Activated B cell treated with CpG ODN at 0.5 μM for 24 hours (primary cell): ENCODE measurements at places on chromosomes 5 and 9. TPM values are rescaled to one million over a fixed set of nuclear protein-coding genes. Genes with fewer than 3 reads are reported as not detected.

- no peaks in the 10 kb centered on the region for H3K27me3 ChIP-seq
- H3K36me3 ChIP-seq = no peaks in the 10 kb centered on the region
- no peak overlapping the region for H3K4me3 ChIP-seq
- no peak for DNase-seq
These were observed 48.6 kb downstream of the CYSTM1 start for GRCh38 chr5:140223567-140223966.

GRCh38 chr9:130172858-130173665 is 858 bp downstream of the NCS1 start:
- H3K36me3 ChIP-seq = no peaks in the 10 kb centered on the region
- H3K27me3 ChIP-seq = peaks cover 36% of the 10 kb centered on the region
- peak overlapping the region; percentile 66 for H3K4me3 ChIP-seq
- DNase-seq = no peak
- H3K4me1 ChIP-seq = peaks cover 4% of the 10 kb centered on the region

- no peak overlapping the region for H3K27ac ChIP-seq
- H3K36me3 ChIP-seq = no peaks in the 10 kb centered on the region
- DNase-seq = no peak
- H3K4me1 ChIP-seq = no peaks in the 10 kb centered on the region
- no peaks in the 10 kb centered on the region for H3K27me3 ChIP-seq
These were observed 39.4 kb upstream of the ERCC6L2 start for GRCh38 chr9:95836072-95836471.

DNA sequence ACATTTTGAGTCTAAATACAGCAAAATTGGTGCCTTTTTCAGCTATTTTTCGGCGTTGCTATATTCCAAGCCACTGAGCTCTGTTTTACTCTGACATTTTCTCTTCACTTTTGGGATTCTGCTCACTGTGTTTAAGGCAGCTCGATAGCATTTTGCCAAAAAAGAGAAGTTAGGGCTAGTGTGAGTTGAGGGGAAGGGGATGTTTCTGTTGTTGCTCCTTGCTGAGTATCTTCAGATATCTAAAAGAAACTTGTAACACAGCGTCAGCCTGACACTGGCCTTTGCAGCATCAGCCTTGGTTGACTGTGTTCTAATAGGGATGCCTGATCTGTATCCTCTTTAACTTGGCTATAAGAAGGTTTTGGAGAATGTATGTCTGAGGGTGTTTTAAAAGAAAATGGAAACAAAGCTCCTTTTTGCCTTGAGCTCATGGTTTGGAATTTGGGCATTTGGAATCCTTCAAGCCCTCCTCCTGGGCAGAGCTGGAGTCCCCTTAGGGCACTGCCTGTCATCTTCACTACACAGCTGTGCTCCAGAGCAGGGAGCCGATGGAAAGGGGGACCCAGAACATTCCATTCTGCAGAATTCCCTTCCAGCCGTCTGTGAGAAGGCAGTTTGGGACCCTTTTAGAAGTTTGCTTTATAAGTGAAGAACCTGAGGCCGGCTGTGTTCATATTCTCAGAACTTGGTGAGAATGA is 63.0 kb downstream of the EXOSC2 start:
- H3K4me1 ChIP-seq = peaks cover 28% of the 10 kb centered on the region
- H3K27me3 ChIP-seq = no peaks in the 10 kb centered on the region
- peaks cover 5% of the 10 kb centered on the region for H3K36me3 ChIP-seq
- H3K4me3 ChIP-seq = no peak overlapping the region
- H3K27ac ChIP-seq = no peak overlapping the region

- no peak overlapping the region for H3K27ac ChIP-seq
- H3K36me3 ChIP-seq = no peaks in the 10 kb centered on the region
- no peaks in the 10 kb centered on the region for H3K4me1 ChIP-seq
- no peak for DNase-seq
These were observed 49.4 kb downstream of the PLK2 start for GRCh38 chr5:58410441-58410840.

DNA sequence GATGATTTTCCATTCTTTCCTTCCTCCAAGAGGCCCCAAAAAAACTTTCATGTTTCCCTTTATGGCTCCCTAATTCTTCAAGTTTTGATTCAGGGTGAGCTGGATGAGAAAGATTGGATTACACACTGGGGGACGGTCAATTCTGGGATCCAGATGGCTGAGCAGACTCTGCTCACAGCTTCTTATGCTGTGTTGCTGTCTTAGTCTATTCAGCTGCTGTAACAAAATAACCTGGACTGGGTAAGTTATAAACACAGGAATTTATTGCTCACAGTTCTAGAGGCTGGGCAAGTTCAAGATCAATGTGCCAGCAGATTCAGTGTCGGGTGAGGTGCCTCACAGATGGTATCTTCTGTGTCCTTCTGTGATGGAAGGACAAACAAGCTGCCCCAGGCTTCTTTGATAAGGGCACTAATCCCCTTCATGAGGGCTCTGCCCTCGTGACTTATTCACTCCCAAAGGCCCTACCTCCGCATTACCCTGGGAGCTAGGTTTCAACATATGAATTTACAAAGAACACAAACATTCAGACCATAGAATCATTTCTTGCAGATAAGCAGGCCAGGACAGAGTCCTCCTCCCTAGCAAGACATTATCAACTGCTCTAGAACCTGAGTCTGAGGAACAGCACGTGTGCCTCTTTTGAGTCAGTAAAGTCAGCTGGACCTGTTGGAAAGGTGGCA is 23.1 kb upstream of the SMAD5 start:
- peaks cover 4% of the 10 kb centered on the region for H3K27me3 ChIP-seq
- H3K36me3 ChIP-seq = no peaks in the 10 kb centered on the region
- DNase-seq = no peak
- H3K4me3 ChIP-seq = no peak overlapping the region

DNA sequence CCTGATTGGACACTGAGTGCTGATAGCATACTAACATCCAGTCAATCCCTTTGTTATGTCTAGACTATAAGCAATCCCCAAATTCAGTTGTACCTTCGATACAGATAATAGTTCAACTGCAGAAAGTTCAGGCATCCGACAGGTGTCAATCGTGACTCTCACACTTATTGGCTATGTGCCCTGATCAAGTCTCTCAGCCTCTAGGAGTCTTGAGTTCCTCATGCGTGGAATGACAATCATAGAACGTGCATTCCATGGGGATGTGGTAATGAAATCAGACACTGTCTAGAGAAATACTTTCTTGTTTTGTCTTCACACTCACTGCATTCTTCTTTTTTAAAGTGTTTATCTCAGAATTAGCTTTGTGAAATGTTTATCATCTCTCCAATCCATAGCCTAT is 4.8 kb downstream of the ANKRD34B start:
- peaks cover 21% of the 10 kb centered on the region for H3K27me3 ChIP-seq
- no peak overlapping the region for H3K4me3 ChIP-seq
- DNase-seq = no peak
- H3K27ac ChIP-seq = no peak overlapping the region
- peaks cover 2% of the 10 kb centered on the region for H3K4me1 ChIP-seq

DNA sequence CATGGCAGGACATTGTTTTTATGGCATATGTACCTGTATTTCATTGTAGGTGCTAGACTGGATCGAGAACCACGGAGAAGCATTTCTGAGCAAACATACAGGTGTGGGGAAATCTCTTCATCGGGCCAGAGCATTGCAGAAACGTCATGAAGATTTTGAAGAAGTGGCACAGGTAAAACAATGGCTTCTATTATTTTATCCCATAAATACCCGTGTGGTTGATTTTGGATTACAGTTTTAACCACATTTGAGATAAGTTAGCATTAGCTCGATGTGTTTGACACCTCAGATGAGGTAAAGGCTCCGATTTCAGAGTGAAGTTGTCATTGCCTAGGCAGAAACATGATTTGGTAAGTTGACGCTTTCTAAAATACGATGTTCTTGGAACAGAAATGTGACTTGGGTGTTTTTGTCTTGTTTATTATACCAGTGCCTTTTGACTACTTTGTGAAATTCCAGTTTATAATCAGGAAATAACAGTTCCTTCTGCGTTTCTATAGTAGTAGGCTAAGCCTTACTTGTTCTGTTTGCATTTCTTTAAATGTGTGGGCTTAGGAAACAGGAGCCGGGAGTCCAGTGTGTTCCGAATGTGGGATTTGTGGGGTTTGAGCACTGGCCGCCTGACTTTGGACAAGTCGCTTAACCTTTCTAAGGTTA is 187.7 kb downstream of the TRIO start:
- peaks cover 59% of the 10 kb centered on the region for H3K4me1 ChIP-seq
- H3K27ac ChIP-seq = peak overlapping the region; percentile 89
- H3K36me3 ChIP-seq = peaks cover 60% of the 10 kb centered on the region
- H3K27me3 ChIP-seq = no peaks in the 10 kb centered on the region
- DNase-seq = no peak
- peak overlapping the region; percentile 74 for H3K4me3 ChIP-seq

- H3K27me3 ChIP-seq = no peaks in the 10 kb centered on the region
- H3K36me3 ChIP-seq = no peaks in the 10 kb centered on the region
- H3K4me1 ChIP-seq = no peaks in the 10 kb centered on the region
- H3K4me3 ChIP-seq = no peak overlapping the region
- H3K27ac ChIP-seq = no peak overlapping the region
These were observed 440.6 kb upstream of the IZUMO3 start for GRCh38 chr9:24986331-24986730.

DNA sequence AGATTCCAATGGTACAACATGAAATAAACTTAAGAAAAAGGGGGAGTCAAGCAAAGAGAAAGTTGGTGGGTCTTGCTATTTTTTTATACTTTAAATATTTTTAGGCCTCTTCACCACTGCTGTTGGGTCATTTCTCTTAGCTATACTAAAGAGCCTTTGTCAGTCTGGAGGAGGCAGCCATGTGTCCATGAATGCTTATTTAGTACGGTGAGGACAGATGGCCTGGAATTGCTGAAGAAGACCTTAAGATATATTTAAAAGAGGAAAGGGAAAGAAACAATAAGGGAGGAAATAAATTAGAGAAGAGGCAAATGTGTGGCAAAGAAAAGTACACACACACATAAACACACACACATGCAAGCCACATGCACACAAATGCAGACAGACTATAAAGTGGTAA is 560.5 kb upstream of the MEF2C start:
- DNase-seq = no peak
- peak overlapping the region; percentile 88 for H3K27ac ChIP-seq
- no peaks in the 10 kb centered on the region for H3K36me3 ChIP-seq
- peak overlapping the region; percentile 61 for H3K4me3 ChIP-seq
- peaks cover 83% of the 10 kb centered on the region for H3K4me1 ChIP-seq
- H3K27me3 ChIP-seq = no peaks in the 10 kb centered on the region

DNA sequence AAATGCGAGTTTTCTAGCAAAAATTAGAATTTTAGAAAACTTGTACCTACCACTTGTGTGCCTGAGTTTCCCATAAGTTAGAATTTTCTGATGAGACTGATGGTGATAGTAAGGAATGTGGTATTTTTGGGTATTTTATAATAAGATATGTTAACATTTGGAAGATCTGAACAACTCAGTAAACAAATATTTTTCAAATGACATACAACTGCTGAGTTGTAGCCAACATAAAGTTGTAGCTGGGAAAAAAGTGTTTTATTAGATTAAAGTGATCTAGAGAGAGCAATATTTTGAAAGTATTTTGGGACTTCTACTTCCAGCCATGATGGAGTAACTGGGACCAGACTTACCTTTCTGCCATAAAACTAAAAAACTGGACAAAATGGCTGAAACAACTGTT is 37.9 kb downstream of the GEMIN5 start:
- no peaks in the 10 kb centered on the region for H3K4me1 ChIP-seq
- H3K27me3 ChIP-seq = no peaks in the 10 kb centered on the region
- H3K27ac ChIP-seq = no peak overlapping the region
- H3K36me3 ChIP-seq = peaks cover 90% of the 10 kb centered on the region
- DNase-seq = no peak
- H3K4me3 ChIP-seq = no peak overlapping the region

DNA sequence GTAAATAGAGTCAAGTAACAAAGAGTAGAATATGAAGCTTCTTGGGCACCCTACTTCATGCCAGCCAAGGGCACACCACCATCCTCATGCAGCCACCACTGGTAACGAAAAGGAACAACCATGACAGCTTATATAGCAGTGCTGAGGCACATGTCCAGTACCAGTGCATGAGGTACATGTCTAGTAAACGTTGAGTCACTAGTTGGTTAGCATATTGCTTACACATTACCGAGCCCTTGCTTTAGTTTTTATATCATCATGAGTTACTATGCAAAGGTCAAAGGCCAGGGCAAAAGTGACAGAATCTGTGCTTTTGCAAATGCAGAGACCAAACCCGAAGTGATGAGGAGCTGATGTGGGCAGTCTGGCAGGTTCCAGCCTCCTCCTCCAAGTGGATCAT is 147.1 kb upstream of the MAP1B start:
- DNase-seq = no peak
- no peaks in the 10 kb centered on the region for H3K27me3 ChIP-seq
- no peak overlapping the region for H3K27ac ChIP-seq
- no peaks in the 10 kb centered on the region for H3K36me3 ChIP-seq
- H3K4me1 ChIP-seq = no peaks in the 10 kb centered on the region

- peaks cover 8% of the 10 kb centered on the region for H3K4me1 ChIP-seq
- H3K36me3 ChIP-seq = no peaks in the 10 kb centered on the region
- H3K27me3 ChIP-seq = peaks cover 7% of the 10 kb centered on the region
- DNase-seq = no peak
These were observed 9.0 kb upstream of the FAF2 start for GRCh38 chr5:176438959-176439757.

GRCh38 chr5:147375151-147375550 is 134.7 kb downstream of the DPYSL3 start:
- no peak for DNase-seq
- H3K27ac ChIP-seq = no peak overlapping the region
- H3K4me3 ChIP-seq = no peak overlapping the region
- peaks cover 2% of the 10 kb centered on the region for H3K27me3 ChIP-seq
- no peaks in the 10 kb centered on the region for H3K36me3 ChIP-seq

GRCh38 chr9:110008663-110009062 is 199.3 kb downstream of the C9orf152 start:
- H3K4me3 ChIP-seq = no peak overlapping the region
- DNase-seq = no peak
- H3K27ac ChIP-seq = no peak overlapping the region
- H3K27me3 ChIP-seq = no peaks in the 10 kb centered on the region
- H3K4me1 ChIP-seq = peaks cover 42% of the 10 kb centered on the region
- H3K36me3 ChIP-seq = peaks cover 1% of the 10 kb centered on the region

DNA sequence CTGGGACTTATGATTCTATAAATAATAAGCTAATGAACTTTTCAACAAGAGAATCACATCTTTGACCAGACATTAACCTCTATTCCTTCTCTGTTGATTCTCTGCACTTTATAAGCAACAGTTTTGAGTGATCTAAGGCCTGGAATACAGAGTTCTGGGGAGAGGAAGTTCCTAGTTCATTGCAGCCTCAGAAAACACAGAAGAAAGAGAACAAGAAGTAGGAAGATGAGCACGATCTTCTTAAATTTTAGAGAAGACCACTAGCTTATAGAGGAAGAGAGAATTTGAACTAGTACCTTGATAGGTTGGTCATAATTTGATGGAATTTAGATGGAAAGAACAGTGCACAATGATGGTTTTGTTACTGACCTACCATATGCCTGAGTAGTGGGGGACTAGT is 8.5 kb upstream of the C9orf72 start:
- no peaks in the 10 kb centered on the region for H3K36me3 ChIP-seq
- no peak for DNase-seq
- peaks cover 7% of the 10 kb centered on the region for H3K4me1 ChIP-seq
- peaks cover 3% of the 10 kb centered on the region for H3K27me3 ChIP-seq
- H3K27ac ChIP-seq = no peak overlapping the region

The CDH6 gene
- not detected in 2 replicates for total RNA-seq

The PCDHGA4 gene
- 0.34 and 0.75 TPM in 2 replicates for total RNA-seq

The ADAMTSL2 gene
- not detected in 2 replicates for total RNA-seq

The OR5C1 gene
- total RNA-seq = not detected in 2 replicates

The ZNF346 gene
- total RNA-seq = 28.0 and 31.4 TPM in 2 replicates

The ECM2 gene
- total RNA-seq = not detected in 2 replicates
